Stromal cell of bone marrow (primary cell): ENCODE measurements at places on chromosomes 12 and 14.

GRCh38 chr12:86634456-86635410, 378.5 kb upstream of the MGAT4C start:
- DNase-seq = no peak

DNA sequence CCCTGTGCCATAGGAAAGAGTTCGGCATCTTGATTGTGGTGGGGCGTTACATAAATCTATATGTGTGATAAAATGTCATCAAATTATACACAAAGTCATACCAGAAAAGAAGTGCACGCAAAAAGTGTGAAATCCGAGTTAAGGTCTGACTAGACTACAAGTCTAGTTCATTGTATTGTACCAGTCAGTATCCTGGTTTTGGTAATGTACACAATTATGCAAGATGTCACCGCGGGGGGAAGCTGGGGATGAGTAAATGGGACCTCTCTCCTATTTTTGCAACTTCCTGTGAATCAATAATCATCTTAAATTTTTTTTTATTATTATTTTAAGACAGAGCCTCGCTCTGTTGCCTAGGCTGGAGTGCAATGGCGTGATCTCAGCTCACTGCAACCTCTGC, 43.2 kb upstream of the BCL11B start:
- no peak for DNase-seq

DNA sequence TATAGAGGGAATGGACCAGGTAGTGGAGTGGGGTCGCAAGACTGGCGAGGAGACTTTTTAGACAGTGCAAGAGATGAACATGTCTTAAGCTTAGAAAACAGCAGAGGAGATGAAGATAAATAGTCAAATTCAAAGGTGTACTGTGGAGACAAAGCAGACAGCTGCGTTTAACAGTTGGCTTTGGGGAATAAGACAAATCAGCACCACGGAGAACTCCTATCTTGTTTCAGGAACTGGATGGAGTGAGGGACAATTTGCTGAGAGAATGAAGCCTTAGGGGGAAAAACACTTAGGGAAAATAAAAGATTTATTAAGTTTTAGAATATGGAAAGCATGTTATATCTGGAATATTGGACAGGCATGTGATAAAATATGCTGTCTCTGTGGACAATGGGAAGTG, 458.8 kb downstream of the GLT1D1 start:
- DNase-seq = no peak

DNA sequence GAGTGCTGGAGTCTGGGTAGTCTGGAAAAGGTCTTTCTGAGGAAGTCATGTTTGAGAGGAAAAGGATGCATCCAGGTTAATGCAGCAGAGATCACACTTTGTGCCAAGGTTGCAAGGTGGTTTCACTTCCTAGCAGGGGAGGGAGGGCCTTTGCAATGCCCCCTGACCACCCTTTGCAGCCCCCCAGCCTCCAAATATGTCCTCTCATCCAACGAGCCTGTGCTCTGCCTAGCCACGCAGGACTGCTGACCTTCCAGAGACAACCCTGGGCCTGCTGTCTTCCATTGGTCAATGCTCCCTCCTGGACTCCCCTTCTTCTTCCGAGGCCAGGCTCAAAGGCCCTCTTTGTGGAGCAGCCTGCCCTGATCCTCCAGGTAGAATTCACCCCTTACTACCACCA, 47.3 kb upstream of the TUNAR start:
- no peak for DNase-seq

DNA sequence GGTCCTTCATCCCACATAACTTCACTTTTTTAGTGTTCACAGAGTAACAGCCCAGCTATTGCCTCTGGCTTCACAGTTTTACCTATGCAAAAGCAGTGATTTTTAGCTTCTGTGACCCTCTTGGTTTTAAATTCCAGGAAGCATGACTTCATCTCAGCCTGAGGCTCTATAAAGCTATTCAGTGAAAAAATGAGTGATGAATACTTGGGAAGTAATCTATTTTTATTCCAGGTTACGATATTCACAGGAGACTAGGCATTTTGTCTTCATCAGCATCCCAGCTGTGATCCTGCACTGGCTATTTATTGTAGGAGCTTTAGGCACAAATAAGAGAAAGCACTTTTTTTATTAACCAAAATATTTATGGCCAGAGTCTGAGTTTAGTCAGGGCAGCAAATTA, 164.8 kb downstream of the SNAPC1 start:
- DNase-seq = peak; percentile 23

DNA sequence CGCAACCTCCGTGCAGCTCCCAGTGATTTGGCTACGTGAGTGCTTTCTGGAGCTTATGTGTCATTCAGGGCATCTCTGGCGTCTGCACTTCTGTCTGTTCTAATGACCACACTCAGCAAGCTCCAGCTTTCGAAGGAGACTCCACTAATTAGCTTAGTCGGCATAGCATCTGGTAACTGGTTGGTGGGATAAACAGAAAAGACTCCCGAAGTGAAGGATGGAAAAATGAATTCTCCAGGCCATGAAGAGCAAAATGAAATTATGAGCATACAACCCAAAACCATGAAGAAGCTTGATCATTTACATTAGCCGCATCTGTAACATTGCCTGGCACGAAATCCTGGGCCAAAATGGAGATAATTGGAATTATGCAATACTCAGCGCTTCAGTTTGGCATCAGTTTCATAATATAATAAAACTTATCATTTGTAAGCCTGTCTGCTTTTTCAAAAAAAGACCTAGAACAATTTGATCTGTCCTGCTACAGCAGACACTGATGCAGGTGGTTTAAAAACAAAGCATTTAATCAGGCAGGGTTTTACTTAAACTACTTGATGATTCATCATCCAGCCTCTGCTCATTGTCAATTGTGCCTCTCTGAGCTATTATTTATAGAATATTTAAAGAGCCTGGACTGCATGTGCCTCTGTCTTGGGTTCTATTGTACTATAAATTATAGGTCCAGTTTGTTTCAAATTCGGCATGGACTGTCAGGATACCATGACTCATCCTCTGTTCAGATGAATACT, 87.4 kb downstream of the SYT1 start:
- DNase-seq = no peak

DNA sequence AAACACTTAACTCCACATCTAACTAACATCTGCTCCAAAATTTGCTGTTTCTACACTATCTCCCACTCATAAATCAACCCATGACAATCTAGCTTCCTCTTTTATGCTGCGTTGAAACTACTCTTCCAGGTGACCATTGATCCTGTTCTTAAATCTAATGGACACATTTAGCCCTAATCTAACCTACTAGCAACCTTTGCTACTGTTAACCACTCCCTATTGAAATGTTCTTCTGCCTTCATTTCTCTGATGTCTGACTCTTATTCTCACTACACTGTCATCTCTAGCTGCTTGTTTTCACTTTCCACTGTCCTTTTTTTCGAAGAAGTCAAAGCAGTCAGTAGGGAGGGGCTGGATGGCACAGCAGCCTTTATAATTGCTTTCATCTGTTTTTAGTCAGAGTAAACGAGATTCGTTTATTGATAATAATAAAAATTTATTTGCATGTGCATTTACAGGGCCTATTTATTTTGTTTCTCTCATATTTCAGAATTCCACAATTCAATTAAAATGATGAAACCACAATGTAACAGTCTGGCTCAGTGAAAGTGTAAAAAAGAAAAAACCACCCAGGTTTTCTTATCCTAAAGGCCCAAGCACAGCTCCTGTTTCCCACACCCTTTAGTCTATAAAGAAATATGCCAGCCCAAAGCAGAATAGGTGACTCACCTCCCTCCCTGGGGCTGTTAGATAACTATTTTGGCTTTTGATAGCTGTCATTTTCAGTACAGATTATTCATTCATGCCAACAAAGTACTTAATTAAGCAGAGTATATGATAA, 44.9 kb downstream of the ATP2B1 start:
- DNase-seq = peak; percentile 27

GRCh38 chr14:91108941-91109611, 4.8 kb upstream of the DGLUCY start:
- DNase-seq = peak; percentile 36

- DNase-seq = no peak
These were observed 18.7 kb downstream of the MANSC1 start for GRCh38 chr12:12331244-12331771.

DNA sequence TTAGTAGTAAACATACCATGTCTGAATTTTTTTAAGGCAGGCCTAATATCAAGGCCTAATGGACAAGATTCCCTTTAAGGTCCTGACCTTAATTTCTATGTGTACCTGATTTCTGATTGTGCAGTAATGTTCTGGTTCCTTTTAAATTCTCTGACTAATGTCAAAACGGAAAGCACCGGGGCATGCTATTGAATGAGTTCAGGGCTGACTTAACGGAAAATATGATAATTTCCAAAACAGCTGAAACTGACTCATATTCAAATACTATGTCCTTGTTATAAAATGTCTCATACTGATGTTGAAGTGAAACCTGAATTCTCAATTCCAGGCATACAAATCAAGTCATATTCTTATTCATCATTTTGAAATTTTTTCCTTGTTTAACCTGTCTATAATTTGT, 6.7 kb downstream of the TAS2R43 start:
- no peak for DNase-seq

DNA sequence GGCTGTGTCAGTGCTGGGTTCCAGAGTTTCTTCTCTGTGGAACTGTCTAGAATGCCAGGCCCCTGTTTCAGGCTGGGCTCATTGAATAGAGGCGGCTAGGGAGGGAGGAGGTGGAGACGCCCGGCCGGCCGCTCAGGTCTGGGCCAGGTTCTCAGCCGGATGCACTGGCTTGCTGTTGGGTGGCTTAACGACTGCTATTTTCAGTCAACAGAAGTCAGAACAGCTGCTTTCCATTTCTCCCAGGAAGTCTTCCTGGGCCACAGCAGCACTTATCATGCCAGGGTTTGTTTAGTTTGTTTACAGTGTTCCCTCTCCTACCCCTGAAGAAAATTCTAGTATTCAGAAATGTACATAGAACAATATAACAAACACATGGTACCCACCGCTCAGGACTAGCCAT, 26.0 kb upstream of the VPS37B start:
- no peak for DNase-seq

DNA sequence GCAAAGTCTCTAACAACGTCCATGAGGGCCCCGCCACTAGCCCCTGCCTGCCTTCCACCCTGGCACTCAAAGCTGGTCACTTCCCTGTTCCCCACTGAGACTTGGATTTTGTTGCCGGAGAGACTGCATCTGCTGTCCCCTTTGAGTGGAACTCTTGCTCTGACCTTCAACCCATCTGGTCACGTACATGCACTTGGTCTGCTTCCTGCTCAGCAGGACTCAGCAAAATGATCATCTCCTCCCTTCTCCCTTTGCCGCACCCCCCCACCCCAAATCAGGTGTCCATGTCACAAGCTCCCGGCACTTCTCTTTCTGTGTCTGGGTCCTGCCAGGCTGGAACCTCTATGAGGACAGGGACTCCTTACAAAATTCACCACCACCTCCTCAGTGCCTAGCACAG, 180.9 kb downstream of the CHST11 start:
- no peak for DNase-seq

DNA sequence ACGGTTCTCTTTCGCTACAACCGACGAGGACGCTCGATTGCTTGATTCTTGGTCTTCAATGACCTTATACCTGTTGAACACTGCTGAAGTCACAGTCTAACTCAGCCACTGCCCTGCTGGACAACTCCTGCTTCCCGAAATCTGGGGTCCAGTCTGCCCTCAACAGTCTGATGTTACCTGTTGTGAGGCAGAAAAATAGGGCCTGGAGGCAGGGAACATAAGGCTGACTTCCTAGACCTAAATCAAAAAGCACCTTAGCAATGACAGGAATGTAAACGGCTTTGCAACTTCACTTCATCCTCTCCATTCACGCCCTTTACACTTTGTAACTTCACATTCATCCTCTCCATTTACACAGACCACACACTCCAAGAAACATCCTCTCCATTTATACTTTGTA, 597 bp upstream of the GLTP start:
- DNase-seq = no peak

DNA sequence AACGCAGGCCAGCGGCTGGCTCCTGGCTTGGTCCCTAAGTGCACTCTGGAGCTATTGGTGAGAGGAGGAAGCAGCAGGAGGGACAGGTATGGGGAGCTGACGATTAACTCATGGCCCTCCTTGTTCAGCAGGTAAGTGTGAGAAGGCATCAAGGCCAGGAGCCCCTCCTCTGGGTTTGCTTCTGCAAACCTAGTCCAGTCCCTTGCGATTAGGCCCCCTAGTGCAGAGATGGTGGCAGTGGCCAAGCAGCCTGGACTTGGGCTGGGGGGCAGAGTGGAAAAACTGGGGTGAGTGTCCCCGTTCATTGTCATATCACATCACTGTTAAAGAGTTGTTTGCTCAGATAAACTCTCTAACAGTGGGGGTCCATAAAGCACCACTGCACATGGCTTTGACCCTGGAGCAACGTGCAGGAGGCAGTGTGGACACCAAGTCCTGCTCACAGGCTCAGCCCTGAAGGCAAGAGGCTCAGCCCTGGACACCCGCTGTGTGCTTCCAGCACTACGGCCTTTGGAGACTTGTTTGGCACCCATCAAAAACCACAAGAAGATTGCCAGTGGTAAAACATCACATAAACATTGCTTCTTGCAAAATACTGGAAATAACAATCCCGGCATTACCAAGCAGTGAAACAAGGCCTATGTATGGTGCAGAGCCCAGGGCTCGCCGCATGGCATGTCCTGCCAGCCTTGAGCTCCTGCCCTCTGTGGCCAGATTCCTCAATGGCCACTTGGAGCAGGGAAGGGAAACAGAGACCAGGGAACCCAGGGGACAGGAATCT, 184.3 kb upstream of the RTL1 start:
- DNase-seq = peak; percentile 21

DNA sequence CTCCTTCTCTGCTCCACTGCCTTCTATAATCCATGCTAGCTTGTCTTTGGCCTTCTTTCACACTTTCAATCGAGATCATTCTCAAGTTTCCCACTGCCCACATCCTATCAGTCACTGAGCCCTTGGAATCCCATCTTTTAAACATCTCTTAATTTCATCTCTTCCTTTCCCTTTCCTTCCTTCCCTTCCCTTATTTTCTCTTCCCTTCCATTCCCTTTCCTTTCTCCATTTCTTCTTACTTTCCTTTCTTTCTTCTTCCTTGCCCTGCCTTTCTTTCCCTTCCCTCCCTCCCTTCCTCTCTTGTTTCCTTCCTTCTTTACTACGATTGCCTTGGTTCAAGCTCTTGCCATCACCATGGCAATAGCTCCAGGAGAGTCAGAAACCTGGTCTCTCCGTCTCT, 183.8 kb downstream of the EMP1 start:
- DNase-seq = no peak

DNA sequence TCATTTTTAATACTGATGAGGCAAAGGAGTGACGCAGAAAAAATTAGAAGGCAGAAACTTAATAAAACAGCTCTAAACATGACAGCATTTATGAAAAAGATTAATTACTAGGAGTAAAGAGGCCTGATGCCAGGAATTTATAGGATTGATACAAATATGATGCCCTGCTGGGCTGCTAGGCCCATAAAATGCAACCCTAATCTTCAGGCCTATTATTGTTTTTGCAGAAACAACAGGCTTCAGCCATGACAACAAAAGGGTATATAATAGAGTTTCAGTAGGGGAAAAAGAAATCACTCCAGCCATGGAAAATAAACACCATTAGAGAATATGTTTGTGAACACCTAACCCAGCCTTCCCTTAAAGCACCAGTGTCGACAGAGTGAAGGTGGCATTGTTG, 50.6 kb downstream of the OTX2 start:
- DNase-seq = no peak
